Panc1 (cell line): ENCODE measurements at places on chromosomes 16 and 17.

DNA sequence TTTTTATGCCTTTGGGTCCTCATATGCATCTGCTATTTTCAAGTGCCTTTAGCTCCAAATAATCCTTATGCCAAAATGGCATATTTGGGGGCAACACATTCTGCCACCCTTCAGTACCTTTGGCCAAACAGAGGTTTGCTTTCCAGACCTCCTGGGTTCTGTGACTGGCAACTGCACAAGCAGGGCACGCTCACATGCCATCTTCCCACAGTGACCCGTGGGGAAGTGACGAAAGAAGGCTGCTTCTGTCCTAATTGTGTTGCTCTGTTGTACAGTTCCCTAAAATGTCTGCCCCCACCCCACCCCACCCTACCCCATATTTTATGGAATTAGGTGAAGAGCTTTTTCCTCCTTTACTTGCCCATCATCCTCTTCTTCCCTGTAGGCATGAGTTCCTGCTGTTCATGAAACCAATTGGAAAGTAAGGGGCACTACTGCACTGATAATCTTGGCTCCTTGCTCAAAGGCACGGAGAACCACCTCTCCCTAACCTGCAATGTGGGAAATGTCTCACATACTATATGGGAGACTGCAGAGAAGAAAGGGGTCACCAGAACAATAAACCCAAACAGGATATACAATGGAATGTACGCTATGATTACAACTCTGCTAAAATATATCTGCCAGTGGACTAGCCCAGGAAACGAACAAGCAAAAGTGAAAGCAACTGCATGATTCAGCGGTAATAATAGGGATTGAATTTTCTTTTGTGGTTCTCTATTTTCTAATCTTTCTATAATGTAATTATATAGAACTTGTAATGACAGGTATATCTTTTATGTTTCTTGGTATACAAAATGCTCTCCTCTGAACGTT is 3.3 kb upstream of the SLFN12L start:
- DNase-seq = no peak

DNA sequence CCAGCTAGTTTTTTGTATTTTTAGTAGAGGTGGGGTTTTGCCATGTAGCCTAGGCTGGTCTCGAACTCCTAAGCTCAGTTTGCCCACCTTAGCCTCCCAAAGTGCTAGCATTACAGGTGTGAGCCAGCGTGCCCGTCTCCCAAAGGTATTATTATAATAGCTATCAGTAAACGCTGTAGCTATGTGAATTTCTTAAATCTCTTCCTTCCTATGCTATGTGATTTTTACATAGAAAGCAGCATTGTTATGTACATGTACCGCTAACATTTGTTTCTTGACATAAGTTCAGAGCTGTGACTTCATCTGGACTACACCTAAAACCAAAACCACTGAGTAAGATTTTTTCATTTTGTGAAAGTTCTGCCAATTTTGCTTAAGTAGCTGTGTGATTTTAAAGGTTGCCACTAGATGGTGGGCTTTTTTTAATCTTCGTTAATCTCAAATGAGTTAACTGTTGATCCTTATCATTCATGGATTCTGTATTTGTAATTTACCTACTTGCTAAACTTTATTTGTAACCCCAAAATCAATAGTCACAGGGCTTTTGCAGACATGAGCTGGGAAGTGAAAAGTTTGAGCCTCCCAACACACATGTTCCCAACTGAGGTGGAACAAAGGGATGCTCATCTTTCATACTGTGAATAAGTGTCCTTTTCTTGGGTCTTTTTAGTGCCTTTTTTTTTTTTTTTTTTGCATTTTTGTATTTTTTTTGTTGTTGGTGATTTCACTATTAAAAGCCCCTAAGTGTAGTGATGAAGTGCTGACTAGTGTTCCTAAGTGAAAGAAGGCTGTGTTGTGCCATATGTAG is 21.9 kb downstream of the PRKAR1A start:
- DNase-seq = no peak

DNA sequence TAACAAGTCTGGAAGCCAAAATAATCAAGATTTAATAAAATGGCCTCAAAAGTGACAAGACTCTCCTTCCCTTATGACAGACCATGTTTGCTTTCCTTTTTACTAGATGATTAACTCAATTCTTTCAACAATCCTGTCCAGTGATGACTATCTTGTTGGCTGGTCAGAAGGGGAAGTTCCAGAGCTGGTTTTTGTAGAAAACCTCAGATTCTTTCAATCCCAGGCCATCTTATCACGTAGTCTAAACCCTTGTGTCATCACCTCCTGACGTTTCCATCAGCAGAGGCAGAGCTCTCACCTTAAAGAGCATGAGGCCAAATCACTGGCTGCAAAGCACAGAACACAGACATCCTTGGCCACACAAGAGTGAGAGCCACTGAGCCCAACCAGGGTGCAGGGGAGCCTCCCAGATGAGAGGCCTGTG is 125.3 kb downstream of the ANKRD11 start:
- no peak for DNase-seq

DNA sequence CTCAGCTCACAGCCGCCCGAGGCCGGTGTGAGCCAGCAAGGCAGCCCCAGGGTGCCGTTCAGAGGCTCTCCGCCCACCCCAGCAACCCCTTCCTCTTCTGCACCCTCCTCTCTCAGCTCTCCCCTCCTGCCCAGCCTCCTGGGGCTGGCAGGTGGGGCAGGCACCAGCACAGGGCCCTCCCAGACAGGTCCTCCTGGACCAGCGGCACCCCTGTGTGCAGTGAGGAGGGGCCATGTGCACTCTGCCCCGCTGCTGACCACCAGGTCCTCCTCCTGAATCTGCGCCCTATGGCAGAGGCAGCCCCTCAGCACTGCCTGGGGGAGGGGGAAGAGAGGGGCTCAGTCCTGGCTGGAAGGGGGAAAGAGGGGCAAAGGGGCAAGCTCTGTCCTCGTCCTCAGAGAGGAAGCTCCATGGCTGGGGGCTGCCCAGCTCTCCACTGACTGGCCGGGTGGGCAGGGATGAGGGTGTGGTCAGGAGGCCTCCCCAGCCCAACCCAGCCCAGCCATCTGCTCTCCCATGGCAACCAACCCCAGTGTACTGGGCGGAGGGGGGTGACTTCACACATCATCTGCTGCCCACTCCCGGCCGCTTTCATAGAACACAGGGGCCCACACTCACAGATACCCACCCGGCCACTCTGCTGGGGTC is 5.4 kb upstream of the BCAR1 start:
- DNase-seq = no peak

GRCh38 chr17:10216213-10216938 is 18.0 kb upstream of the GAS7 start:
- DNase-seq = no peak

GRCh38 chr17:3641717-3642486 is 5.3 kb downstream of the CTNS start:
- no peak for DNase-seq
